ENCODE measurements at places on chromosomes 12 and 14.
A peak's percentile ranks its signal among the peaks of the same experiment; 100 is the strongest.

GRCh38 chr14:40345334-40345733 lies 913.1 kb upstream of the FBXO33 start:
- no peak for DNase-seq

GRCh38 chr14:25803386-25804018 lies 753.6 kb upstream of the STXBP6 start:
- DNase-seq: no peak

- DNase-seq: no peak
These were observed 27.1 kb downstream of the ATP6V1D start for GRCh38 chr14:67332468-67332867.

- DNase-seq: no peak
These were observed 325.4 kb downstream of the ZFP36L1 start for GRCh38 chr14:68467425-68467824.

GRCh38 chr14:79525416-79525815 lies 685.9 kb downstream of the DIO2 start:
- DNase-seq: no peak

GRCh38 chr12:123983822-123984485 lies 10.9 kb downstream of the ZNF664 start:
- DNase-seq: peak; percentile 11

DNA sequence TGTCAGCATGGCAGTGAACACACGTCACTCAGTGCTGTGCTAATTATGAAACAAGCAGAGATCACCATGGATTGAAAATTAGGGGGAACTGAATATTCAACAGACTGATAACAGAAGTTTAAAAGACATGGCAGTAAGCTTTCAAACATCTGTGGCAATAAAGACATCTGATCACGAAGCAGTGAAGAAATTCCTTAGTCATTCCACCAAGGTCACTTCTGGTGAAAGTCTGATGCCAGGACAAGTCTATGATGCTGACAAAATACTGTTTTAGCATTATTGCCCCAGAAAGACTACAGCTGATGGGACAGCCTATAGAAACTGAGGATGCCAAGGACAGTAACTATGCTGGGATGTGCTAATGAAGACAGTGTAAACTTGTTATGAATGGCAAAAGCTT lies 126.9 kb upstream of the RBM19 start:
- no peak for DNase-seq

DNA sequence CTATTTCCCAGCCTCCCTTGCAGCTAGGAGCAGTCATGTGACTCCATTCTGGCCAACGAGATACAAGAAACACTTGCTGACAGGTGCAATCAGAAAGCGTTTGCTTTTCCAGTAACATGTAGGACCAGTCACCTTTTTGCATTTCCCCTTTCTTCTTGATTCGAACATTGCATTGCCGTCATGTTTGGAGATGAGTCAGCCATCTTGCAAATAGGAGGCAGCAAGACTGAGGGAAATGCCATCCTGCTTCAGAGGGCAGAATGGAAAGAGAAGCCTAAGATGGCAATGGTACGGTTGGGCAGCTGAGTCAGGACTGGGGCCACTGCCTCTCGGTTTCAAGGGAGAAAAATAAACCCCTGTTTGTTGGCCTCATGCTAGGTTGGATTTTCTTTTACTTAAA lies 34.5 kb upstream of the GPR132 start:
- DNase-seq: no peak

DNA sequence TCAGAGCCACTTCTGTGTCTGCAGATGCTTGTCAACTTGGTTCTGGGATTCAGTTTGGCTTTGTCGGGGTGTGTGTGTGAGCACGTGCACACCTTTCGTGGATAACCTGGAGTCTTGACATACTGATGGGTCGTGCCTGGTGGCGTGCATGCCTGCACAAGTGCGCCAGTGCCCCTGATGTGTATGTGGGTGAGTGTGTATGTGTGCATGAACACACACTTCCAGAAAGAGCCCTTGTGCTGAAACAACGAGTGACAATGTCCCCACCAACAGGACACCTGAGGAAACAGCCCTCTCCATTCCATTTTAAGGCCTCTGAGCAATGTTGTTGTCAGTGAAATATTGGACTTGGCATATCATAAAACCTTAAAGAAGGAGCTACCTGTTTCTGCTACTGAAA lies 53.9 kb downstream of the SMUG1 start:
- DNase-seq: peak; percentile 38

DNA sequence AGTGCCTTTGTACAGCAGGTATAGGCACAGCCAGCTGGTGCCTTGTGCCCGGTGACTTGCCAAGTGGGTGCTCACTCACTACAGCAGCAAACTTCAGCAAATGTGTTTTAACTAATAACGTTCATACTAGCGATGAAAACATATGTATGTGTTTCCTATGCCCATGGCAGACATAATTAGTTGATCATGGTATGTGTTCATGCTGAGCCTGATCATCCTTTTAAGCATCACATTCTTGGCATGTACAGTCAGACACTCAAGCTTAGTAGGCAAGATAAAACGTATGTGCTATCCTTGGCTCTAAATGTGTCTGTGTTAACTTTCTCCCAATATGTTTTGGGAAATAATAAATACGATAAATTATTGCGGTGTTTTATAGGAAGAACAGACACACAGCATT lies 55.6 kb downstream of the RASSF8 start:
- no peak for DNase-seq

DNA sequence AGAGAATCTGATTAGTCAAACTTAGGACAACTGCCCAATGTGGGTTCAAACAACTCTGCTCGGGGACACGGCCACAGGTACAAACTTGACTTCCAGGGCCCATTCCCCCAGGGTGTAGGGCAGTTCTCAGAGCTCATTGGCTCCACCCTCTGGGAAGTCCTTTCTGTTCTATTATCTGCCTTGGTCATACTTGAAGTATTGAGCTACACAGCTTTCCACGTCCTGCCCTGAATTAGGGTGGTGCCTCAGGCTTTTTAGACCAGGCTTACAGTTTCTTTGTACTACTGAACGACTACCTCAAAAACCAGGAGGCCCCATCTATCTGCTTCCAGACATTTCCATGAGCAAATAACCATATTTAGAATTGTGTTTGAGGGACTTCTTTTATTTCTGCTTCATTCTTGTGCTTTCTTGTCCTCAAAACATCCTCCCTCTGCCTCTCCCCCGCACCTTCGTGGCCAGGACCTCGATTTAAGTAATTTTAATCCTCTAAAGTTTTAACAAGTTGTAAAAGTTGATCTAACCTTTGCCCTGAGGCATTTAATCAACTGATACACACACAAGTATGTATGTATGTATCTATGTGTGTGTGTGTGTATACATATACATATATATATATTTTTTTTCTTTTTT lies 281.7 kb upstream of the AMIGO2 start:
- DNase-seq: no peak

GRCh38 chr14:56244138-56244789 lies 126.1 kb downstream of the PELI2 start:
- no peak for DNase-seq

GRCh38 chr14:54918427-54918826 lies 15.8 kb upstream of the GCH1 start:
- no peak for DNase-seq

GRCh38 chr12:57990241-57990883 lies 49.0 kb downstream of the ATP23 start:
- no peak for DNase-seq
